ENCODE measurements at places on chromosomes 12 and 14.
A peak's percentile ranks its signal among the peaks of the same experiment; 100 is the strongest.

- DNase-seq: no peak
Measured at GRCh38 chr14:49703965-49704364, 11.0 kb downstream of the KLHDC1 start.

GRCh38 chr12:102299731-102300130 lies 102.1 kb upstream of the PMCH start:
- DNase-seq: no peak

DNA sequence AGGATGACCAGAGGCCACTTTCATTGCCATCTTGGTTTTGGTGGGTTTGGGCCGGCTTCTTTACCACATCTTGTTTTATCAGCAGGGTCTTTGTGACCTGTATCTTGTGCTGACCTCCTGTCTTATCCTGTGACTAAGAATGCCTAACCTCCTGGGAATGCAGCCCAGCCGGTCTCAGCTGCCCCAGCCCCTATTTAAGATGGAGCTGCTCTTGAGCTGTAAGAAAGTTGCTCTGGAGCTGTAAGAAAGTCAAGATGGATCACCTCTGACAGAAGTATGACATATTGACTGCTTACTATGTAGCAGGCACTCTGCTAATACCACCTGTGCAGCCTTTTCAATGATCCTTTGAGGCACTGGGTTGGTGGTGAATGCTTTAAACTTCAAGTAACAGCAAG lies 52.1 kb downstream of the RIN3 start:
- no peak for DNase-seq

DNA sequence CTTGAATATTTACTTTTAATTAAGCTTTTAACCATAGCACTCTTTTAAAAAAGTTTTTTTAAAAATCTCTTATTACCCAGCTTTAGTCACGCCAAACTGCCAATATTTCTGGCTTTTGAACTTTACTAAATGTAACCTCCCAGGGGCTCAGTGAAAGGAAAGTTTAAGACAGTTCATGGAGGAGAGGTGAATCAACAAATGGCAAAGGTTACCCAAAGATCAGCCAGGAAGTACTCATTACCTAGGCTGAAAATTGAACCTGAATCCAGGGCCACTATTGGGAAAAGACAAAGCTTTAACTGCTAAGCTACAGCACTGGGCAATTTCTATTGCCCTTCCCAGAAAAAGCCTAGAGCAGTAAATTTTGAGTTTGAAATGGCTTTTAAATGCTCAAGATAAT lies 282.2 kb downstream of the GPHN start:
- DNase-seq: no peak

DNA sequence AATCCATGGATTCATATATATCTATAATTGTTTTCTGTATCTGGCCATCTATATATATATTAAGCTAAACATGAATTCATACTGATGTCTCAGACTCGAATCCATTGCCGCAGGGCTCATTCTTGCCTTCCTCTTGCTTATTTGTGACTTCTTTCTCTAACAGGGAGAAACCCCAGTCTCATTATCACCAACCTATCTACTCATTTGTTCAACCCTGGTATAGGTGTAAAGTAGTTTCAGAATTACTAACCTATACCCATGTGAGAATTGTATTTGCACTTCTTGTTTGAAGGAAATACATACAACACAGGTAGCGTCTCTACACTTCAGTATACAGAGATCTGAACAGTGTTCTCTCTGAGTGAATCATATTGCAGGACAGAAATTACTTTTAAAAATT lies 77.7 kb downstream of the PTPN11 start:
- DNase-seq: no peak

- DNase-seq: no peak
Measured at GRCh38 chr12:60070552-60070951, 474.7 kb downstream of the SLC16A7 start.

- no peak for DNase-seq
Measured at GRCh38 chr14:67512463-67513310, 20.4 kb upstream of the PLEKHH1 start.

GRCh38 chr14:77026930-77027537 lies 1.5 kb downstream of the IRF2BPL start:
- DNase-seq: peak; percentile 44

DNA sequence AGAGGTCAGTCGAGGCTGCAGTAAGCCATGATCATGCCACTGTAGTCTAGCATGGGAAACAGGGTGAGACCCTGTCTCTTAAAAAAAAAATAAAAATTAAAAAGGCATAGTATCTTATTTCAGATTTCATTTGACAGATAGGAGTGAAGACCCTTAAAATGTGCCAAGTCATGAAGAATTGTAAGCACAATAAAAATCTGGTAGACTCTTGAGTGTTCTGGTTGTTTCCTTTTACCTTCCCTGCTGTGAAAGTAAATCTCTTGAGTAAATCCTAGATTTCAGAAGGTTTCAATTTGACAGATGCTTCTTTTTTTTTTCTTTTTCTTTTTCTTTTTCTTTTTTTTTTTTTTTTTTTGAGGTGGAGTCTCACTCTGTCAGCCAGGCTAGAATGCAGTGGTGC lies 109.0 kb downstream of the ESR2 start:
- DNase-seq: no peak

DNA sequence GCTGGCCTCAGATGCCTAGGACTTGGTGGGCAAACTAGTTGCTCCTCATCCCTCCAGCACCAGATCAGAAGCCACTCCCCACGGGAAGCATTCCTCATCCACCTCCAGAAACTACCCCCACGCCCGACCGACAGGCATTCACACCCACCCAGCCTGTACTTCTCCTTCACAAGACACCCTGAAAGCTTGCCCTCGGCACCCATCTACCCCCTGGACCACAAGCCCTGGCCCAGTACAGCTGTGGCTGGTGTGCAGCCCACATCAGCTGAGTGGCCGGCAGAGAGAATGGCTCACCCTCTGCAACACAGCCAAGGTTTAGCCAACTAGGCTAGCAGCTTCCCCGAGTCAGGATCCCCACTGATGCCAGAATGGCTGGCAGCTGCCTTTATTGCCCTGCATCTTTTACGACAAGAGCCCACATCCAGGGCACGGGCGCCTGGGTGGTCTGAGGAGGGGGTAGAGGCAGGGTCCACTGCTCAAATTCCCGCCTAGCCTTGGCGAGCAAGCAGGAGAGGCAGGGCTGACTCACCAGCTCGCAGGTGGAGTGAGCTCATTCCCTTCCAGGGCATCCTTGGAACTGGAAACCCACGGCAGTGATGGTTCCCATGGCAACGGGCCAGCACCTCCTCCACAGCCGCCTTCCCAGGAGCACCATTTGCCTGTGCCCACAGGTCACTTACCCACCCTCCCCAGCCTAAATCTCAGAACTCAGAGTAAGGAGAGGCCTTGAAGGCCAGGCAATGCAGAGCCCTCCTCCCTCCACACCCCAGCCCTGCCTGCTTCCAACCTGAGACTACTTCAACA lies 17.1 kb downstream of the ACTN1 start:
- DNase-seq: no peak

GRCh38 chr14:66539034-66539433 lies 31.1 kb downstream of the GPHN start:
- no peak for DNase-seq

DNA sequence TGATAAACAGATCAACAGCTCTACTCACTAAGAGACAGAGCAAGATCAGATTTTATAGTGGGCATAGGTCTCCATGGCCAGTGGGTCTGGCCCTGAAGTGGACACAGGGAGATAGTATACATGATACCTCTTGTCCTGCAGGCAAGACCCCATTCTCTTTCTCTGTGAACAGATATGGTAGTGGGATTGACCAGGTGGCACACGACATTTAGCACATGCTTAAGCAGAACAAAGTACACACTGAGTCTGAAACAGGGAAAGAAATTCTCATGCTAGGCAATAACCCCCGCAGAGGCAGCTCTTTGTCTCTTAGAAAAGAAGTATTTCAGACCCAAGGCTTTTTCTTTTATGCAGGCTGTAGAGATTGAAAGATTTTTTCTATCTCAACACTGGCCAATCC lies 1331.2 kb downstream of the FSCB start:
- DNase-seq: no peak

DNA sequence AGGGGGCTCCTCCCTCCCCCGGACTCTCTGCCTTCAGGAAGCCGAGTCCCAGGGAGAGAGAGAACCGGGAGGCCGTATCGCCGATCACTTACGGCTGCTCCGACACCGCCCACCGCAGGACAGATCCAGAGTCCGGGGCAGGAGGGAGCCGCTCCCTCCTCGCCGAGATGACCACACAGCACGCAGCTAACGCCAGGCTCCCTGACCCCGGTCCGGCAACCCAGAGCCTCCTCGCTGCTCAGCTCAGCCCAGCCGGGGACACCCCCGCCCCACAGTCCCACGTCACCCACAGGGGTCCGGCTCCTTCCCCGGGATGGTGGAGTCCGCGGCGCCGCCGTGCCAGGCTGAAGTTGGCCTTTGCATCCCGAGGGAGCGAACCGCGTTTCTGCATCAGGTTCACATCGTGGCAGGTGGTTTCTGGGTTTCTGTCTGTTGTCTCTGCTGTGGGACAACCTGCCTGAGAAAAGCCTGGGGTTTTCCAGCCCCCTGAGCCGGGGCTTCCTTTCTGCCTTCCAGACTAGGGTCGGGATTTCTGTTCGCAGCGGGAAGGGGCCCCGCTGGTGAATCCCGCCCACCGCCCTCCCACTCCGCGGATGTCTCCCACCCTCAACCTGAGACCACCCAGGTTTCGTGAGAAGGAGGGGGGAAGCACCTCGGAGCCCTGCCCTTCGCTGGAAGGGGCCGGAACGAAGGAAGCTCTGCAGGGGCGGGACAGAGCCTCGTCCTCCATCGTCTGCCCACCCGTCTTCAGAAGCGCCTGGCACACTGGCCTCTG lies 61.2 kb downstream of the NOC4L start:
- no peak for DNase-seq

DNA sequence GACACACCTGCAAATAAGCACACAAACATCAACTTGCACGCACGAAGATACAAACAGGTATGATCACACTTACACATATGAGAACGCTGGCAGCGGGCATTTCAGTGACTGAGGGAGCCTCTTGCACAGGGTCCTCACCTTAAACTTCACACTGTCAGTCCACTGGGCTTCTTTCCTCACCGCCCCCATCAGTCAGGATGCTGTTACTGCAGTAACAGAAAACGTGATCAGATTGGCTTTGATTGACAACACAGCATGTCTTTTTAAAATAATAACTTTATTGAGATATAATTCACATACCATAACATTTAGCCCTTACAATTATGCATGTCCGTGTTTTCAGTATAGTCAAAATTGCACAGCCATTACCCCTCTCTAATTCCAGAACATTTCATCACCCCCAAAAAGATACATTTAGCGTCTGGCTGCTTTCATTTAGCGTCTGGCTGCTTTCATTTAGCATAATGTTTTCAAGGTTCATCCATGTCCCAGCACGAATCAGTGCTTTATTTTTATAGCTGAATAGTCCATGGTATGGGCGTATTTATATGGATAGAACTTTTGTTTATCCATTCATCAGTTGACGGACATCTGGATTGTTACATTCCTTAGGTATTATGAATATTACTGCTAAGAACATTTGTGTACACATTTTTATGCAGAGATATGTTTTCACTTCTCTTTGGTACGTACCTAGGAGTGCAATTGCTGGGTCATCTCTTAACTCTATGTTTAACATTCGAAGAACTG lies 8.4 kb downstream of the CCDC197 start:
- DNase-seq: no peak

DNA sequence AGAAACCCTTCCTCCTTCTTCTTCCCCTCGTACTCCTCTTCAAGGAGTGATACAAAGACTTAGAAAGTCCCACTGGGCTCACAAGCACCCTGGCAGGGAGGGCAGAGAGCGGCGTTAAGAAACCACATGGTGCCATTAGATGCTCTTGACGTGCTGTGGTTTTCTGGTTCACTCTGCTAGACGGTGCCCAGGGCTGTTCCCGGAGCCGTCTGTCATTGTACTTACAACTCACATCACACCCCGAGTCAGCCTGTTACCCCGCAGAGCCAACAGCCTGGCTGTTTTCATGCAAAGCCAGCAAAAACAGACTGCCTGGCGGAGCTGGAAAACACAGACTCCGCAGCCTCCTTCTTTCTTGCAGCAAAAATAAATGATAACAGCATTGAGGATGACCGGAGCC lies 232.6 kb upstream of the TBX3 start:
- no peak for DNase-seq

GRCh38 chr12:63808631-63809030 lies 28.9 kb downstream of the RXYLT1 start:
- no peak for DNase-seq

- no peak for DNase-seq
Measured at GRCh38 chr14:53325176-53325806, 172.2 kb upstream of the DDHD1 start.

DNA sequence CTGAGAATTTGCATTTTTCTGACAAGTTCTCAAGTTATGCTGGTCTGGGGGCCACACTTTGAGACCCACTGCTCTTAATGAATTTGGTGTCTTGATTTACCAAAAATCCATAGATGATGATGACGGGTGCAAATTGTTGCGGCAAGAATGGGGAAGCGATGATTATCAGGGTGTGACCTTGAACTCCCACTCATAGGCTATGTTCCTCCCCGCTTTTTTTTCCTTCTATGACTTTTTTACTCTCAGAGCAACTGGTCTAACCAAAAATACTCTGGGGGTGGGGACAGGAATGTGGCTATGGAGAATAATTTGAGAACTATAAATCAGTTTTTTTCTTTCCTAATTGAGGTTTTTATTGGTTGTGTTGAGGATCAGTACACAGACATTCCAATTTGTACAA lies 83.6 kb downstream of the PPFIBP1 start:
- DNase-seq: no peak

DNA sequence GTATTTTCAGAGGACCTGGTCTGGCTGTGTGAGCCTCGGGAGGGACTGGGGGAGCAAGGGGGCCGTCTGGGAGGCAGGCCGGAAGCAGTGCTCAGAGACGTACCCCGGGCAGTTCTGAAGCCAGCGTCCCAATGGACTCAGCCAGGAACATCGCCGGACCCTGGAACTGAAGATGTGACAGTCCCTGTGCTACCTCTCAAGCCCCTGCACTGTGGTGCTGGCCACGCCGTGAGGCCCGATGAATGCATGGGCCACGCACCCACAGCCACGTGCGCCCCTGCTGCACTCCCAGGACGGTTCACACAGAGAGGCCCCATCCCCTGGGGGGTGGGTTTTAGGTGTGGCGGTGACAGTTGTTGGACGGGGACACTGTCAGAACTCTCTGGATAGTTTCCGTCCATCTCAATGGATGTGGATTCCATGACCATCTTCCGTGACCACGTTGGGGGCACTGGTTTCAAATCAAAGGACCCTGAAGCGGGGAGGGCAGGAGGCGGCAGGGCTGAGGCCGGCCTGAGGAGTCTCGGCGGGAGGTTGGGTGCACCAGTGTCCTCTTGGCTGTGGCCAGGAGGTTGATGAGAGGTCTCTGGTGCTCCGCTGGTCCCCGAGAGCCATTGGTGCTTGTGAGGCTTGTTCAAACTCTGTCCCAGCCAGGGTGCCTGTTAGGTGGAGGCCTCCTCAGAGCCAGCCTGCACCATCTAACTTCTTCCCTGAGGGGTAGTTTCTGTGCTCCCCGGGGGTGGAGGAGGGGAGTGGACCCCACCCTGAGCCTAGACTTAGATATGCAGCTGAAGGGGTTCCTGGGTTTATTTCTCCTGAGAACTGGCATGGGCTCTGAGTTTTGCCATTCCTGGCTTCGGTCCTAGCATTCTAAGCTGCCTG lies 36.3 kb upstream of the TSPAN9 start:
- DNase-seq: no peak

GRCh38 chr12:26773313-26774104 lies 59.5 kb downstream of the ITPR2 start:
- DNase-seq: no peak
